ENCODE measurements at places on chromosomes 1 and 21. TPM values are rescaled to one million over a fixed set of nuclear protein-coding genes. Genes with fewer than 3 reads are reported as not detected.

Gene NBPF15
- polyA plus RNA-seq = 95.9 TPM

DNA sequence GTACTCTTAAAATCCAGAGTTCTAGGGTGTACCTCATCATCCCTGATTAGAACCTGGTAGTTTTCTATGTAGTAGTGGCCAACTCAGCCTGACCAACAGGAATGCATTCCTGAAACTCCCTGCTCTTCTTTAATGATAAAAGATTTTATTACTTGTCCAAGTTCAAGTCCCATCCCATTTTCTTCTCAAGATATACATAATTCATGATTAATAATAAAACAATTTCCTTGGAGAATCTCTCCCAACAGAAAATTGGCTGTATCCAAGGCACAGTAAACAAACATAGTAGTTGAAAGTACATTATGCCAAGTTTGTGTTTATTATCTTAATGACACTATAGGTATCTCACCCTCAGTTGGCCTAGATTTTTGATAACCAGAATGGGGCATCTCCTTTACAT lies 714.1 kb upstream of the ADAMTS5 start:
- DNase-seq = no peak

DNA sequence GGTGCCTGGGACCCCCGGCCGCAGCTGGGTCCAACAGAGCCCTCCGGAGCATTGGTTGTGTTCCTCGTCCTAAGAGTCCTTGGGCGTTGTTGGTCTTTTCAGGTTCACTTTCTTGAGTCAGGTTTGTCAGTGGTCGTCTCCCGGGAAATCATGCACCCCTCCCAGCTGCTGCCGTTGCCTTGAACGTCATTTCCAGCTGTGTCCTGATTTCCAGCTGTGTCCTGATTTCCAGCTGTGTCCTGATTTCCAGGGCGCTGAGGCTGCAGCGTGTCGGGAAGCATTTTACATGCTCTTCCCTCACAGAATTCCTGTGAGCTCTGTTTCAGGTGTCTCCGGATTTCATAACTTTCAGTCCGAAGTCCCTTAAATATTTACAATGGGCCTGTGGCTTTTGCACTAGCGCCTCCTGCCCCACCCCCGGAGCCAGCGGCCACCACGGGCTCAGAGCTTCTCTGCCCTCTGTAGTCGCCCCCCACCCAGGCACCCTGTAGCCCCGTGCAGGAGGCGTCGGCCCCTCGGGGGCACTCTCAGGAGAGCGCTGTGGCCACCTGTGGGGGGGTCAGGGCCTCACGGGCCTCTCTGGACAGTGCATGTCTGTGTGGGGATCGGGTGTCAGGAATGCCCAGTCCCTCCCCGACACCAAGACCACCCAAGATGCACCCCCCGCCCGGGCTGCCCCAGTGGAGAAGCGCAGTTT lies 66.7 kb downstream of the COL18A1 start:
- DNase-seq = no peak

DNA sequence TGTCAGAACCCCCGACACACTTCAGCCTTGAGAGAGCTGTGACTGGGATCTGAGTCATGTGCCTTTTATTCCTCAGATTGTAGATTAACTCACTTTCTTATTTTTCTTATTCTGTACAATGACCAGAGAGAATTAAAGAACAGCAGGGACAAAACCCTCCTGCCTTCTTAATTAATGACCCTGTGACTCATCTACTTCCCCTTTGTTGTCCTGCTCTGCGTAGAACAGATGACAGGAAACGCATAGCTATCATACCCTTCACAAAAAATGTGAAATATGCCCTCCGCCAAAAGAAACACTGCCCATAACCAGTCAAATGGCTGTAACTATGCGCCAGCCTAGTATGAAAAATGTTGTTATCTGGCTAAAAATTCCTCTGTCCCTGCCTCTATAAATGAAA lies 9.1 kb upstream of the PADI2 start:
- DNase-seq = peak; percentile 17

DNA sequence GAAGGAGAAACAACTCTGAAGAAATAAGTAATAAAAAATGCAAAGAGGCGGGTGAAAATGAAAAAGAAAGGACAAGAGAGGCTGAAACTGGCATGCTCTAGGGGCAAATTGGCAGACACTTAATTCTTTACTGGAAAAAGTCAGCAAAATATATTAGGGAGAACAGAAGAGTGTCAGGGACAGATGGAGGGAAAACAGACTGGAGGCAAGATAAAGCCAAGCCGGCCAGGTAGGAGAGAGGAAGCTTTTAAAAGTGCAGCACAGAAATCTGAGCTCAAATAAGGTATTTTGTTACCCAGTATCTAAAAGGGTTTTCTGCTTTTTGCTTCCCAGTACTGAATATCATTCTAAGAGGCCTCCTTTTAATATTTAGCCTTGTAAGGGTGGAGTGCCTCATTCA lies 339.3 kb downstream of the PAPPA2 start:
- no peak for DNase-seq

Data from left renal cortex interstitium (tissue), 4 donors.